ENCODE measurements at places on chromosomes 4 and X.
A peak's percentile ranks its signal among the peaks of the same experiment; 100 is the strongest.

- no peak for ATAC-seq
Measured at GRCh38 chrX:68932611-68933010, 103.8 kb downstream of the EFNB1 start.

- ATAC-seq = no peak
Measured at GRCh38 chrX:39425124-39425806, 624.0 kb downstream of the MID1IP1 start.

- no peak for ATAC-seq
Measured at GRCh38 chr4:16785793-16786527, 112.5 kb downstream of the LDB2 start.

GRCh38 chr4:52884994-52885393 lies 22.9 kb downstream of the RASL11B start:
- ATAC-seq = no peak

DNA sequence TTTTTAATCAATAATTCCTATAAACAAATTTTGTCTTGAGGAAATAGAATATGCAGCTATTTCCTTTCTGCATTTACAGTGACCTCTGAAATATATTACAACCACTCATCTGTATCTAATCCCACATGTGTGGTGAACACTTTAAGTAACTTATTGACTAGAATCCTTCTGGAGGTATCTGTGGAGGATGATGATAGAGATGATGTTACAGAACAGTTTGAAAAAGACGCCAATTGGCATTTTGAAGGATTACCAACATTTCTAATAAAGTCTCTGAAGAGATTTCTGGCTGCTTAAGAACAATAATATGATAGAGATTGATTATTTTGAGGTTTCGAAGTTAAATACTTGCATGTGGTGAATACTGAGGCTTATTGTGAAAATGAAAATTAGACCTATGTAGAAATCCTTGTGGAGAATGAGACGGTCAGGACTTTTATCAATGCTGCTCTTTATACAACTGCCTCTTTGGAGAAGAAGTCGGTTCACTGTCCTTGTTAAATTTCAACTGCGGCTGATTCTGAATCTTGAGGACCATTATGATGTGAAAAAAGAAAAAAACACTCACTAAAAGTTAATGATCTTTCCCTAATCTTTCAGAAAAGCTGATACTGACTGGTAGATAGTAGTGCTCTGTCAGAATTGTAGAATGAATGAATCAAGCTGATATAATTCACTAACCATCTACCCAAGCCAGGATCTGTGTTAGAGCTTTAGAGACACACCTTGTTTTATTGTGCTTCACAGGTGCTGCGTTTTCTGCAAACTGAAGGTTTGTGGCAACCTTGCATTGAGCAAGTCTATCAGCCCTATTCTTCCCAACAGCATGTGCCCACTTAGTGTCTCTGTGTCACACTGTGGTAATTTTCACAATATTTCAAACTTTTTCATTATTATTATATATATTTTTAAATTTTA lies 204.7 kb downstream of the SPRY1 start:
- ATAC-seq = no peak

DNA sequence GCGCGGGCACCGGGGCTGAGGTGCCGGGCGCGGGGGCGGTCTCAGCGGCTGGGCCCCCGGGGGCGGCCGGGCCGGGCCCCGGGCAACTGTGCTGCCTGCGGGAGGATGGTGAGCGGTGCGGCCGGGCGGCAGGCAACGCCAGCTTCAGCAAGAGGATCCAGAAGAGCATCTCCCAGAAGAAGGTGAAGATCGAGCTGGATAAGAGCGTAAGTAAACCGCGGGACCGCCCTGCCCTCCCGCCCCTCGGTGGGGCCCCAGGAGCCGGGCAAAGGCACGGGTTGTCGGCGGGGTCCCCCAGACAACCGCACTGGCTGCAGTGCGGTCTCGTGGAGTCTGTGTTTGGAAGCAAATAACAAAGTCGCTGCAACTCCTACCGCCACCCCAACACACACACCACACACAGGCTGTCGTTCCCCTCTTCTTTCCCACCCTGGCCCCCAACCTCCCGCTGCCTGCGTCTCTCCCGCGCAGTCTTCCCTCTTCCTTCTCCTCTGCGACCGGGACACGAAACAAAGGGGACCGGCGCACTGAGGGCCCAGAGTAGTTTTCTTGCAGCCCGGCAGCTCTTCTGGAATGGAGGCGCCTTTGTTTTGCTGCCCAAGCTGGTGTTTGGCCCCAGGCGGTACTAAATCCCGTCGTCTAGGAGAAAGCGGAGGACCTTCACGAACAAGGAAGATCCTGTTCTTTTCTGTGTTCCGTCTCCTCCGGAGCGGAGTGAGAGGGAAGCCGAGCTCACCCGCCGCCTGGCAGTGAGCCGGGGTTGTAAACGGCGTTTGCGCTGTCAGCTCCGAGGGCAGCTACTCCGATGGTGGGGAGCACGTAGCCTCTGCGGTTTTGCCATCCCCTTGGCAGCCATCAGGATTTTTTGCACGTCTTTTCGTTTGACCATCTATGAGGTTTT lies 788 bp downstream of the SAP30 start:
- peak; percentile 37 for ATAC-seq

DNA sequence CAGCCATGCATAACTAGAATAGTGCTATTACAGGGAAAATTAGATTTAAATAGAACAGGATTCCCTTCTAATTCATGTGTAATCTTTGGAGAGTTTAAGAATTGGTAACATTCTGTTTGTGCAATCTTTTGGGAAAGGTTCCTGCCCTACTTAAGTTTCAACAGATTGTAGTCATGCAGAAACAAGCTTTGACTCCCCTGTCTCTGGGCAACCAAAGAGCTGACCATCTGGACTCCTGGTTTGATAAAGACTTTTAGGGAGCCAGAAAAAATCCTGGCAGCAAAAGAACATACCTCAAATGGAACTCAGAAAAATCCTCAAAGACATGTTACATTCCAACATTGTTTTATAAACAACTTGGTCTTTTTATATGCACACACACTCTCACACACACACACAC lies 191.1 kb upstream of the NEIL3 start:
- no peak for ATAC-seq

DNA sequence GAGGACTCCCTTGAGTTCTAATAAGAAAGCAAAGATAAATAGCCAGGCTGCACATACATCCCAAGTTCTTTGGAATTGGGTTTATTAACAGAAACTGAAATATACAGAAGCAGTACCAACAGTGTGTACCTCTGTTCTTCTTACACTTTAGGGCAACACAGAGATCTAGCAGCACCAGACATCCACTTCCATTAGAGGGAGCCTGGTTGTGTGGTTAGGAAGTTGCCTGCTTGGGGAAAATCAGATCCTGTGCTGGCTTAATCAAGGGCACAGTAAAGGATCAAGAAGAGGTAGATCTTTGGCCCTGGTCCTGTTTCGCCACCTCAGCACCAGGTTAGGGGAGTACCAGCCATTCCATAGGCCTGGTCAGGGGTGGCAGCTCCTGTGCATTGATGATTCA lies 231.1 kb upstream of the ARHGAP24 start:
- no peak for ATAC-seq

- ATAC-seq = no peak
Measured at GRCh38 chrX:24494647-24495075, 29.6 kb downstream of the PDK3 start.

DNA sequence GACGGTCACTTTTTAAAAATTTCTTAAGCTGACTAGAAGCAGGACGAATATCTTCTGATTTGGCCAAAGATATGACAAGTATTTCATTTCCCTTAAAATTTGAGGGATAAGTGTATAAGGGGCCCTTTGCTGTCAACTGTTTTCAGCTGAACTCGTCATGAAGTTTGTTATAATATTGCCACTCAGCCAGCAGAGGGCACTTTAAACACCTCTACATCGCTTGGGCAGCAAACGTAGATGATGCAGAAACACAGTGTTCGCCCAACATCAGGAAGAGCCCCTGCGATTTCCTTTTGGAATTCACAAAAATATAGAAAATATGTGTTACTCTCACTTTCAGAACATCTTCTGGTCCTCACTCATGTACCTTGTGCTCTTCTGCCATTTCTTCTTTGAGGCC lies 435.7 kb upstream of the FMR1 start:
- ATAC-seq = no peak

DNA sequence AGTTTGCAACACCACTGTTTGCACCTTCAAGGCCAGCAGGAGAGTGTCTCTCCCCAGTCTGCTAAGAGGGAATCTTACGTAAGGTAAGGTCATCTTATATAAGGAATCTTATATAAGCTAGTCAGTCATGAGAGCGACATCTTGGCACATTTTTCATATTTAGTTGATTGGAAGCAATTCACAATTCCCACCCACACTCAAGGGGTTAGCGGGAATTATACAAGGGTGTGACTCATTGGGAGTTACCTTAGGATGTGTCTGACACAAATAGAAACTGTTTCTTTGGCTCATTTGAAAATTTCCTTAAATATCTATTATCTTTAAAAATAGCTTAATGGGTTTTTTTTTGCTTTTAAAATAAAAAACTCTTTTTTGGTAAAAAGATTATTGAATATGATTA lies 62.1 kb upstream of the GRPR start:
- ATAC-seq = no peak

DNA sequence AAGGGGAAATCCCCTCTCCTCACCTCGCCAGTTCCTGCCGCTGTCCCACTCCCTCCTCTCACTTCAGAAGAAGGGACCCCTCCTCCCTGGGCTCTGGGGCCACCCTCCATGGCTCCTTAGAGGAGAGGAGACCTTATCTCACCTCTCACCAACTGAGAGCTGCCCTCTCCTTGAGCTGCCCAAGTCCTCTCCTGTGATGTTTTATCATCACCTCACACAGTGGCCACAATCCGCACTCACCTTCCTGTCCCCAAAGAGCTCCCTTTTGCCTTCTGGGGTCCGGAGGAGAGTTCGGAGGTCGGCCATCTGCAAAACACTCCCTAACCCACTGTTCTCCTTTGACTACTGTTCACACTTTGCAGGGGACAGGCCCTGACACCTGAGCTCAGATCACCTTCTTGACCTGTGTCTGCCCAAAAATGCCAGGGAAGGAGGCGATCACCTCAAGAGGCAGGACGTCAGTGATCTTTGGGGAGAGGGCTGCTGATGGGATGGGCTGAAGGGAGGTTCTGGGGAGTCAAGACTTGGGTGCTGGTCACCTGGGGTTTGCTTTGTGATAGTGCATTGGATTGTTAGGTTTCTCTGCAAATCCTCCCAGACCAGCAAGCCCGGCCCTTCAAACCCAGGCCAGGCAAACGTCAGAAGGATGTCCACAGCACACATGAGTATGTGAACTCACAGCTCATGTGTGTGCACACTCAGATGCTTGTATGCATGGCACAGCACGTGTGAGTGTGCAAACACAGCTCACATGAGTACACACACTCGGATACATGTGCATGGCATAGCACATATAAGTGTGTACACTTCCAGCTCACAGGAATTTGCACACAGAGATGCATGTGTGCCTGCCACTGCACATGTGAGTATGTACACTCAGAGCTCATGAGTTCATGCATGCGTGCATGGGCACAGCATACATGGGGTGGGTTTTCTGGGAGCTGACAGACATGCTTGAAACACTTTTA lies 41.8 kb downstream of the HTRA3 start:
- no peak for ATAC-seq

DNA sequence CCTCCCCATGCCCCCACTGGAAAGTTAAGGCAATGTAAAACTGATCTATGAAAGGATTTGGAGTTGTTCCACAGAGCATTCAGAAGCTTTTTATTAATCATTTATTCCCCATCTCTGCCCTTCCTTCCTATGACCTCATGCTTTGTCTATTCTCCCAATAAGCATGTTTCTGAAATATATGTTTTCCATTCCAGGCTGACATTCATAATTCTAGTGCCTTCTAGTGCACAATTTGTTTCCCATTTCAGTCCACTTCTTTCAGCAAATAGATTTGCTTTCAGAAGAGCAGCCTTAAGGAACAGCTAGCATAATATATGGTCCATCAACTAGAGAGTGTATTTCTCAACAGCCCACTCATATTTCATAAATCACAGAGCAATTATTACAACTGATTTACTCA lies 77.1 kb upstream of the ATXN3L start:
- no peak for ATAC-seq

- ATAC-seq = no peak
Measured at GRCh38 chr4:133102612-133103409, 46.3 kb upstream of the PCDH10 start.

DNA sequence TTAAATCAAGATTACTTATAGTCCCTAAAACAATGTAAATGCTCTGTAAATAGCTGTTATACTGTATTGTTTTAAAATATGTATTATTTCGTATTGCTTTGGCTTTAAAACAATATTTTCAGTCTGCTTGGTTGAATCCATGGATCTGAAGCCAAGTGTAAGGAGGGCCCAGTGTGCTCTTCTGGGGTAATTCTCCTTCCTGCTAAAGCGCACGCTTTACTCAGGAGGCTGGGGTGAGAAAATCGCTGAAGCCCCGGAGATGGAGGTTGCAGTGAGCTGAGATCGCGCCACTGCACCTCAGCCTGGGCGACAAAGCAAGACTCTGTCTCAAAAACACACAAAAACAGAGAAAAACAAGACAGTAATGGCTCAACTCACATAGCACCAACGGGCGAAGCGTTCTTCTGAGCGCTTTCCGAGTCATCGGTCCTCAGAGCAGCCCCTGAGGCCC lies 391 bp upstream of the IDUA start:
- ATAC-seq = peak; percentile 12

- no peak for ATAC-seq
Measured at GRCh38 chrX:147498796-147499195, 412.9 kb upstream of the FMR1 start.

GRCh38 chr4:145183023-145183422 lies 2.6 kb upstream of the OTUD4 start:
- no peak for ATAC-seq

DNA sequence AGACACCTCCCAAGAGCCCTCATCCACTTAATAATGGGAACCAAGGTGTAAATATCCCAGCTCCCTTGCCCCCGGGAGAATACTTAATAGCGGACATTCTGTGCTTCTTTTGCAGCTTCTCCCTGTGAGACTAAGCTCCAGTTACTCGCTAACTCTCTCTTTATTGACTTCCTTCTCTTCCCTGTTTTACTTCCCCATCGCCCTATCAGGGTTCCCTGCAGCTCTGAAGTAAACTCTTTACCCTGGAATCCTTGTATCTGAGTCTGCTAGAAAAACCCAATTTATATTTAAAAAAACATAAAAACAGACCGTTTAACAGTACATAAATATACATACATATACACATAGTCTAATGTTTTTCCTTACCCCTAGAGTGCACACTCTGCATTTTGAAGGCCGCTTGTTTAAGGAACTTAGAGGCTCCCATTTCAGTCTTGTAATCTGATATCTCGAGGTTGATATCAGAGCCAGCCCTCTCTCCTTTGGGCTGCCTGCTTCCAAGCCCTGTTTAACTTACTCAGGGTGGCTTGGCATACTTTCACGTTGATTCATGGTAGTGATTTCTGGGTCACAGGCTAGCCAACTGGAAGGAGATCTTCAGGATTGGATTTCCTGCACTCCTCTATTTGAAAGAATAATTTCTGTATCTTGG lies 177.4 kb upstream of the SCML1 start:
- ATAC-seq = no peak

DNA sequence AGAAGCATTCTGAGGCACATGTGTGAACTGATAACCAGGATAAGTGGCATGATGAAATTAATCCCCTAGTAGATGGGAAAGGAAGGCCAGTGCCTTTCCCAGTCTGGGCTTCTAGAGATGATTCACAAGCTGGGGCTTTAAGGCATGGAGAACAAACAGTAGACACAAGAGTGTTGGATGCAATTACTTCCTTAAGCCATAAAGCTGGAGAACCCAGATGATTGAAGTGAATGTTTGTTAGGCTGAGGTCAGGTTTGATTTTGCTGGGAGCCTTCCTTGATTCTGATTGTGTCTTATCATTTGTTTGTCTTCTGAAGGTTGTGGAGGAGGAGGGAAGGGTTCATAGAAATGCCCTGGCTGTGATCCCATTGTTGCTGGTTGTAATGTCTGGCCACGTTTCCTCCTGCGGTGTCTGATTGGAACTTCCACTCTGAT lies 125.2 kb downstream of the NHS start:
- ATAC-seq = no peak

- ATAC-seq = no peak
Measured at GRCh38 chr4:96305030-96305429, 465.1 kb downstream of the PDHA2 start.
